ENCODE measurements at places on chromosomes 4 and X. TPM values are rescaled to one million over a fixed set of nuclear protein-coding genes. Genes with fewer than 3 reads are reported as not detected.

The ODAPH gene
- not detected for total RNA-seq

The STATH gene
- not detected for total RNA-seq

The GRIA2 gene
- under 0.01 TPM for total RNA-seq

The DDX53 gene
- not detected for total RNA-seq

The RNF212 gene
- 2.0 TPM for total RNA-seq

The PPARGC1A gene
- total RNA-seq, result 0.37 TPM
